Right renal pelvis (tissue), 4 donors: ENCODE measurements at places on chromosomes 11 and 22. TPM values are rescaled to one million over a fixed set of nuclear protein-coding genes. Genes with fewer than 3 reads are reported as not detected.
A peak's percentile ranks its signal among the peaks of the same experiment; 100 is the strongest.

DNA sequence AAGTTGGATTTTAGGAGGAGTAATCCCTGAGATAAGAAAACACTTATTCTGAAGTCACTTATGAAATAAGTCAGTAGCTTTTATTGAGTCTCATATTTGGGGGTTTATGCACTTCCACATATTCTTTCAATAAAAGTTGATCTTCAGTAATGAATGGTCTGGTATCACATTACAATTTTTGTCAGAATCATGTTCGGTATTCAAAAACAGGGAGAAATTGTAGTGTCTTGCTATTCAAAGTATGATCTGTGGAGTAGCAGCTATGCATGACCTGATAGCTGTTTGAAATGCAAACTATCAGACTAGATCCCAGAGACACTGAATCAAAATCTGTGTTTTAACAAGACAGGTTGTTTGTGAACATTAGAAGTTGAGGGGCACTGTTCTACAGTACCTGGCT lies 857.6 kb downstream of the METTL15 start:
- DNase-seq = no peak

DNA sequence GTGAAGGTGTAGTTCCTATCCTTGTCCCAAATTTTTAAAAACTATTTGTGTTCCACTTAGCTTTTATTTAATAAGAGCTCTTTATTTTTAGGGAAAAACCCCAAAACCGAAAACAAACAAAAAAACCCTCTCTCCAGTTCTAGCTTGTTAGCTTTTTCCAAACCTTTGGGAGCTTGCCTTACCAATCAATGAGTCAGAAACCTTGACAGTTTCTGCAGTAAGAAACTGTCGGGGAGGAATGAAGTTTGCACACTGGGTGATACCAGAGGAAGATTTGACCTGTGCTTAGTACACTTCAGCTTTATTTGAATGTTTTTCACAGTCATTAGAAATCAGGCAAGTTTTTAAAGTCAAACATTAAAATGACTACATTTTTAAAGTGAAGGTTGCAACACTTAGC lies 105.0 kb downstream of the FAT3 start:
- DNase-seq = no peak

DNA sequence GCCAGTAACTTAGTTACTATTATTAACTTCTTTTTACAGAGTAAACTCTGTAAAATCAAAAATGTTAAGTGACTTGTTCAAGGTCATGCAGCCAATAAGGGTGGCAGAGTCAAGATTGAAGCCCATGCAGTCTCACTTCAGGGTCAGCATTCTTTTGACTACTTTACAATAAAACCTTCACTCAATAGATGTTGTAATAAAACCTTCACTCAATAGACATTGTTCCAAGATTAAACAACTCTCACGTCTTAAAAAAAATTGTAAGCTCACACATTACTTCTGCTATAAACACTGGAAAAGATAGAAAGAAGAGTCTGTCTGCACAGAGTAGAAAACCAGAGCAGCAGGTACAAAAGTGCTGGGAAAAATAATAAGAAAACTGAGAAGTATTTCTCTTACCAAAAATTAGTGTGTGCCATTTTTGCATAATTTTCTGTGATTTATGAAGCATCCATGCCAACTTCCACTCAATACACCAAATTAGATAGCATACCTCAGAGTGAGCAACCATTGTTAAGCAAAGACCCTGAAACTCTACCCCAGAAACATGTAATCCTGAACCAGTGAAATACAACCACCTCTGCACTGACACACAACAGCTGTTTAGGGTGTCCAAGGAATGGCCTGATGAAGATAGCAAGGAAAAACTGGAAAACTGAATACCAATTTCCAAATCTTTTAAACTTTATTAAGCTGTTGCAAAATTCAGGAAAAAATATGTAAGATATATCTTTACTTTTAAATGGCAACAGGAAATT lies 4.9 kb upstream of the SOX6 start:
- DNase-seq = no peak

CABP4 gene
- 0.74 TPM for polyA plus RNA-seq

DNA sequence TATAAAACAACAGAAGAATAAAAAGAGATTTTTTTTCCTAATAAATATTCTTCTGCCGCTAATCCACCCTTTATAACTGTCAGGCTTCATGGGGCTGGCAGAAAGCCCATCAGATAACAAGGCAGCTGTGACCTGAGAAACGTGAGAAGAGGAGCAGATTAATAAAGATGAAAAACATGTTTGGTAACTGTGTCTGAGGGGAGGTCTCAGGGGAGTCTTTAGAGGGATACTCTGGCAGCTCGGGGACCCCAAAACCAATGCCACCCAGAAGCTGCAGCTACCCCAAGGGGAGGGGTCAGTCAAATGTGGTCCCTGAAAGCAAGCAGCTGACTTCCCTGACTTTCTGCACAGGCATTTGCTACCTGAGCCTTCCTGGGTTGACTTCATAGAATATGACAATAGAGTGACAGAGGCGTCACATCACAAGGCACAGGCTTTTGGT lies 48.4 kb upstream of the POU2AF1 start:
- DNase-seq = no peak

- DNase-seq = no peak
Observed at GRCh38 chr11:2561696-2562581, 117.1 kb downstream of the KCNQ1 start.

DNA sequence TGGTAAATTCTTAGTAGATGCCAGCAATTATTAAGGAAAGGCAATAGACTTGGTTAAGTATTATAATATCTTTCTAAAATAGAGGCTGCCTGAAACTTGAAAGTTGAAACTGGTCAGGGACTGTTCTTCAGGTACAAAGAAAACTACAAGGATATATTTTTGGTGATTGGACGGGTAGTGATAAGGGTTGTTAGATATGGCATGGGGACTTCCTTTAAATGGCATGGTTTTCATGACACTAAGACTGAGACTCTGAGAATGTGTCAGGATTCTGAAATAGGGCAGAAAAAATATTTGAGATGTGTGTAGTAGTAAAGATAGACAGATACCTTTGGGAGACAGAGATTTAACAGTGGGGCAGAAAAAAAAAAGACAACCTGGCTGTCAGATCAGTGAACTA lies 108.4 kb upstream of the SLC5A12 start:
- DNase-seq = no peak

OR5A1 gene
- not detected for polyA plus RNA-seq

CNTN5 gene
- polyA plus RNA-seq = 15.7 TPM

DNA sequence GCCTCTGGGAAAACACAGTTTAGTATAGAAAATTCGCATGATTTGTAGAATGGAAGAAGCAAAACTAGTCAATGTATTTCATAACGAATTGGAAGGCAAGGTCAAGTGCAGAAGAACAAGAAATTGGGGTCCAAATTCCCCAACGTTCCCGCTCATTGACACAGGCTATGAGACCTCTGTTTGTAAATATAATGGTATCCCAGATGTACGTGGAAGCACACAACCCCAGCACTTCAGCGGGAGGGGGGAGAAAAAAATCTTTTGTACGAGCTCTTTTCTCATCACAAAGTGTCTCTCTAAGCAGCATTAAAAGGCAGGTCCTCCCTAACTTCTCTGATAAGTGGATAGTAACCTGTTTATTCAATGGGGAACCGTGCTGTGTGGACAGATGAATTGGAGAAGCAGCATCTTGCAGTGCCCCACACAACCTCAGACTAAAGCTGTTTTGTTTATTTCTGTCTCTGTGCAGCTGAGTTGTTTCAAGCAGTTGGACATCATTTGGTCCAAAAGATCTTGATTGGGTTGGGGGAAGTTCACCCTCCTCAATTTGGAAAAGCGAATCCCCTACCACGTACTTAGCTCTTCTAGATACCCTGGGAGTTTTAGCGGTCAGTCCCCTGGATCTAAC lies 1.1 kb upstream of the GAB2 start:
- DNase-seq = no peak

SYT13 gene
- polyA plus RNA-seq = 11.5 TPM

GAL gene
- 0.42 TPM for polyA plus RNA-seq

DNA sequence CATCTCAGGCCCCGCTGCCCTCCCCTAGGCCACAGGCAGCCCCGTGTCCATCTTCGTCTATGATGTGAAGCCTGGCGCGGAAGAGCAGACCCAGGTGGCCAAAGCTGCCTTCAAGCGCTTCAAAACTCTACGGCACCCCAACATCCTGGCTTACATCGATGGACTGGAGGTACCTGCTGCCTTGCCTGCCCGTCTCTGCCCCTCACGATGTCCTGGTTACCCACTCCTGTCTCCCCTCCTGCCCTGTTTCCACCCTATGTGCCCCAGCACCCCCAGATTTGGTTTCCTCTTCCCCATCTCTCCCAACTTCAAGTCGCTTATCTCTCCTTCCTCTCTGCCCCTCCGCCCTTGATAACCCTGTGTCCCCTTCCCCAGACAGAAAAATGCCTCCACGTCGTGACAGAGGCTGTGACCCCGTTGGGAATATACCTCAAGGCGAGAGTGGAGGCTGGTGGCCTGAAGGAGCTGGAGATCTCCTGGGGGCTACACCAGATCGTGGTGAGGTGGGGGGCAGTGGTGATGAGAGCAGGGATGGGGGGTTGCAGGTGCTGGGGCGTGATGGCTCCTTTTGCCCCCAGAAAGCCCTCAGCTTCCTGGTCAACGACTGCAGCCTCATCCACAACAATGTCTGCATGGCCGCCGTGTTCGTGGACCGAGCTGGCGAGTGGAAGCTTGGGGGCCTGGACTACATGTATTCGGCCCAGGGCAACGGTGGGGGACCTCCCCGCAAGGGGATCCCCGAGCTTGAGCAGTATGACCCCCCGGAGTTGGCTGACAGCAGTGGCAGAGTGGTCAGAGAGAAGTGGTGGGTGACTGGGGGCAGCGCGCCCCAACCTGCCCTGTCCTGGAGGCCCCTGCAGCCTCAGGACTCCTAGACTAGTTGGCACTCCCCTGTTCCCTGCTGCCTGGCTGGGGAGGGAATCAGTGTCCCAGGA lies 930 bp downstream of the SCYL1 start:
- no peak for DNase-seq

LAYN gene
- 7.4 TPM for polyA plus RNA-seq

DNA sequence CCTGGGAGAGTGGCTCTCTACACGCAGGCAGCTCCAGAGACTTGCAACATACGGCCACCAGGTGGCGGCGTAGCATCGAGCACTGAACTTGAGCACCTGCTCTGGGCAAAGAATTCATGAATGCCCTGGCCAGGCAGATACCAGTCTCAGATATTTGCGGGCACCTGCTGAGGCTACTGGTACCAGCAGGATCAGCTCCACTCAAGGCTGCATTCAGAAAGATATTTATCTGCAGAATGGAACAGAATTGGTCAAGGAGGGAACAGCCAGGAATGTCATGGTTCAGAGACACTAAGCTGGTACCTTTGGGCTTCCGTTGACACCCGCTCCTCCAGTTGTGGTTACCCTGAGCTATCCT lies 10.8 kb upstream of the CCDC86 start:
- peak; percentile 61 for DNase-seq
